ENCODE measurements at places on chromosomes 6 and 20. TPM values are rescaled to one million over a fixed set of nuclear protein-coding genes. Genes with fewer than 3 reads are reported as not detected.

- peaks cover 3% of the 10 kb centered on the region for H3K36me3 ChIP-seq
- H3K27me3 ChIP-seq = no peaks in the 10 kb centered on the region
- H3K27ac ChIP-seq = peak overlapping the region; percentile 89
- DNase-seq = peak; percentile 93
- H3K4me3 ChIP-seq = peak overlapping the region; percentile 52
These were observed 58.6 kb upstream of the SNX9 start for GRCh38 chr6:157764178-157765068.

- peak overlapping the region; percentile 78 for H3K4me3 ChIP-seq
- H3K27me3 ChIP-seq = peaks cover 46% of the 10 kb centered on the region
- H3K4me1 ChIP-seq = peaks cover 37% of the 10 kb centered on the region
- peak; percentile 59 for DNase-seq
These were observed 790 bp downstream of the TOX2 start for GRCh38 chr20:43915211-43916072.

WFDC5 gene
- not detected for total RNA-seq

TMEM217 gene
- total RNA-seq = 2.2 TPM

MEP1A gene
- not detected for total RNA-seq

ULBP3 gene
- 0.61 TPM for total RNA-seq

FKBP1C gene
- total RNA-seq = 0.71 TPM
